Stimulated activated CD4-positive, alpha-beta T cell treated with anti-CD3 and anti-CD28 coated beads, TNF-alpha, amount 100 ng/mL, for 48 hours (primary cell): ENCODE measurements at places on chromosomes 5 and 9.

DNA sequence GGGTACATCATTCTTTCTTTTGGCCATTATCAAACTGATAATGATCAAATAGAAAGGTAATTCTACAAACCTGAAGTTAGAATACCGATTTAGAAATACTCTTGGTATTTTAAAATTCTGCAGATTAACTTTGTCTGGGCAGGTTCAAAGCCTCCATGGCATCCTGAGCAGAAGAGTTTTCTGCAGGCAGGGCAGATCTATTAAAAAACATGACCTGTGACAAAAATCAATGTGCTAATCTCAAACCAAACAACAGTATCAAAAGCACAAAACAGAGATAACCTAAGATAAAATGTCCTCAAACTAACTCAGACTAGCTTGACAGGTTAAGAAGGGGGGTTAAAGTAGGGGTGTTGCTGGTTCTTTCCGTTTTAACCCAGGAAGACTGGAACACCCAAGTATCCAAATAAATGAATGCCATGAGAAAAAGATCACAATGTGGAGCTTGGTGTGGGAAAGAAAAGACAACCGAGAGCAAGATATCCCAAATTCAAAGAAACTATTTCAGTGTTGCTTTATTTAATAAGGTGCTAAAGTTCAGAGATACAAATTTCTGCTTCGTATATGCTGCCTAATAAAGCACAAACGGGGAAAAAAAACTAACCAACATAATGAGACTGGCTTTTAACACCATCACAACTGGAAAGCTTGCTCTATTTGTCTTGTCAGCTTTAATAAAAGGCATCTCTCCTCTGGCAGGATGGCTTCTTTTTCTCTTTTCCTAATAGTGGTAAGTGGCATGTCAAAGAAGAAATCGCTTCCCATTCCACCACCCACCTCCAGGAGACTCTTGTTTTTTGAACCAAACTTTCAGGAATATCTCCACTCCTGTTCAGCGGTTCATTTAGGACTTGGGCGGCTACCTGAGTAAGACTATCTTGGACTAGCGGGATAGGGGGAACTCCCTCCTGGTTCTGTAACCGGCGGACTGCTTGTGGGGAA, 2.3 kb downstream of the EFNA5 start:
- DNase-seq: no peak

DNA sequence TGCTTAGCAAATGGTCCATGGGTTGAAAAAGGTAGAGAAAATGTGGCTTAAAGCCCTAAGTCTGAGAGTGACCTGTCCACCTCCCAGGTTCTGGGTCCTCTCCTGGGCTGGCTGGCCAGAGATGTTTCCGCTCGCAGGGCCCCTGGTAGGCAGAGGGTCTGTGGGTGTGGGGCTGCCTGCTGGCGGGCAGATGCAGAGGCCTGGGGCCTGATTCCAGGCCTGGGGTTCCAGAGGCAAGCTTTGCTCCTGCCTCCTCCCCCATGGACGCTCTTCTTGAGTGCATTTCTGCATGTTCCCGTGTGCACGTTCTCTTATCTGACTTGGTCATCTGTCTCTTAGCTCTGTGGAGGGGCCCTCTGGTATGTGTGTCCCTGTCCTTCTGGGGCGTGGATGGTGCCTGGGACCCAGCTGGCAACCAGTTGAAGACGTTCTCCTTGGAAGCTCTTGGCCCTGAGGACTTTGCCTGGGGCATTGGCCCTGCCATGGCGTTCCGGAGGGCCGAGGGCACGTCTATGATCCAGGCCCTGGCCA, 3.8 kb downstream of the MIGA2 start:
- no peak for DNase-seq

DNA sequence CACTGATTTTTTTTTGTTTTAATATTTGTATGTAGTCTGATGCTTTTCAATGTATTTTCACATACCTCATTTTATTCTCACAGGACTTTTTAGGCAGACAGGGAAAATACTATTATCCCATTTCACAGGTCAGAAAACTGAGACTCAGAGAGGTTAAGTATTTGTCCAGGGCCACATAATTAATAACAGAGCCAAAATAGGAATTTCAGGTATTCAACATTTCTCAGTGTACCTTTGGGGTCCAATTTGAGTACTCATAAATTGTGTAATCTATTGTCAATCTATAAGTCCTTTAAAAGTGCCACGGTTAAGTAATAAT, 120.7 kb upstream of the GRHPR start:
- no peak for DNase-seq

DNA sequence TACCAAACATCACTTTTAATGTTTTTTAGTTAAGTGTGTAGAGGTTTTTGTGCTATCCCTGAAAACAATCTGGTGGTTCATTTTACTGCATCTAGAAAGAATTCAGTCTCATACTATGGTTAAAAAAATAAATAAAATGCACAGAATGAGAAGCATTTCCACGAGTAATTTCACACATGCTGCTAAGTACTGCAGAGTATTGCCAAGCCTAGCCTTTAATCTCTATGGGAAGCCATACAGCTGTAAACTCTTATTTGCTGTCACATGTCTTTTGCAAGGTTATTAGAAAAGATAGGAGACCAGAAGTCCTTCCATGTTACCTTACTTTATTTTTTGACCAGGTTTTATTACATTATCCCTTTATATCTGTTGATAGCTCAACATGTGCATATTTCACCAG, 37.6 kb upstream of the MAN2A1 start:
- DNase-seq: no peak

- no peak for DNase-seq
These were observed 1748.2 kb downstream of the EFNA5 start for GRCh38 chr5:105922574-105922973.

GRCh38 chr5:2399096-2399495, 352.4 kb downstream of the IRX2 start:
- DNase-seq: no peak

DNA sequence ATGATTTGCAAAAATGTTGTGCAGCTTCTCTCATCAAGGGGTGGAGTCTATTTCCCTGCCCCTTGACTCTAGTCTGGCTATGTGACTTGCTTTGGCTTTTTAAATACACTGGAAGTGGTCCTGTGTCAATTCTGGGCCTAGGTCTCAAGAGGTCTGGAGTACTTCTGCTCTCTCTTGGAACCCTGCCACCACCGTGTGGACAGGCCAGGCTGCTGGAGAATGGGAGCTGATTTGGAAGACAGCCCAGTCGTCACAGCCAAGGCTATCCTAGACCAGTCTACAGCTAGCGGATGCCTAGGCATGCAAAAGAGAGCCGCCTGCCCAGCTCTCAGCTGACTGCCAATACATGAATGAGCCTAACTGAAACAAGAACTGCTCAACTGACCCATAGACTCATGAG, 56.7 kb upstream of the CLINT1 start:
- no peak for DNase-seq

GRCh38 chr5:83564069-83564749, 92.7 kb downstream of the VCAN start:
- DNase-seq: no peak

GRCh38 chr5:135488727-135489465, 36.7 kb upstream of the TIFAB start:
- DNase-seq: no peak
